ENCODE measurements at places on chromosomes 12 and 14. TPM values are rescaled to one million over a fixed set of nuclear protein-coding genes. Genes with fewer than 3 reads are reported as not detected.

- no peak overlapping the region for H3K27ac ChIP-seq
- peak; percentile 49 for DNase-seq
- H3K27me3 ChIP-seq, result peaks cover 42% of the 10 kb centered on the region
- H3K4me3 ChIP-seq, result no peak overlapping the region
- no peaks in the 10 kb centered on the region for H3K4me1 ChIP-seq
Observed at GRCh38 chr14:72291908-72292688, 359.9 kb downstream of the RGS6 start.

- no peaks in the 10 kb centered on the region for H3K27me3 ChIP-seq
- H3K4me1 ChIP-seq, result peaks cover 33% of the 10 kb centered on the region
- H3K27ac ChIP-seq, result no peak overlapping the region
- DNase-seq, result no peak
- no peak overlapping the region for H3K4me3 ChIP-seq
Observed at GRCh38 chr12:74488134-74488533, 49.5 kb upstream of the ATXN7L3B start.

GRCh38 chr12:103824845-103825244 is 16.2 kb downstream of the NT5DC3 start:
- H3K4me3 ChIP-seq, result no peak overlapping the region
- H3K36me3 ChIP-seq, result no peaks in the 10 kb centered on the region
- H3K4me1 ChIP-seq, result peaks cover 32% of the 10 kb centered on the region
- H3K27me3 ChIP-seq, result no peaks in the 10 kb centered on the region
- no peak overlapping the region for H3K27ac ChIP-seq

GRCh38 chr12:45912774-45913173 is 77.6 kb downstream of the SCAF11 start:
- no peak overlapping the region for H3K4me3 ChIP-seq
- H3K27me3 ChIP-seq, result no peaks in the 10 kb centered on the region
- no peak for DNase-seq

DNA sequence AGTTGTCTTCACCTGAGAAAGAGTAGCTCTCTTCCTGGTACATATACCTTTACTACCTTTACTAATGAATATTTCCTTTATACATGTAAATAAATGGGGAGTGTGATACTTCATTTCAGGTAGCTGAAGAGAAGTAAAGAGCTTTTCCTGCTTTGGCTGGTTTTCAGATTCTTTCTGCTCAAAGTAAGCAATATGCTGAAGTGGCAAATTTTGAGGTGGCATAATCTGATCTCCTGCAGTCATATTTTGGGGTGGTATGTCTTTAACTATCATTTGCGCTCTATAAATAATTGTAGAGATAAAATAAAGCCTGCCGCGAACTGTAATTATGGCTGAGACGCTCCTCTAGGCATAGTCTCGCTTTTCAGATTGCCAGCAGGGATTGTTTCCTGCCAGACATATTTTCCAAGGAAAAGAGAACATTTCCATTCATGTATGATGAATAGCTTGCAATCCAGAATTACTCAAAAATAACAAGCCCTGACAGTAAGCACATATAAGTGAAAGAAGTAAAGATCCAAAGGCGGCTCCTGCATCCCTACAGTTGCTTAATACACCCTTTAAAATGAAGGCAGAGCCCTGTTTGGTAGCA is 200.7 kb downstream of the C12orf50 start:
- H3K36me3 ChIP-seq, result no peaks in the 10 kb centered on the region
- H3K4me1 ChIP-seq, result peaks cover 42% of the 10 kb centered on the region
- no peak for DNase-seq
- no peak overlapping the region for H3K4me3 ChIP-seq
- peak overlapping the region; percentile 43 for H3K27ac ChIP-seq

DNA sequence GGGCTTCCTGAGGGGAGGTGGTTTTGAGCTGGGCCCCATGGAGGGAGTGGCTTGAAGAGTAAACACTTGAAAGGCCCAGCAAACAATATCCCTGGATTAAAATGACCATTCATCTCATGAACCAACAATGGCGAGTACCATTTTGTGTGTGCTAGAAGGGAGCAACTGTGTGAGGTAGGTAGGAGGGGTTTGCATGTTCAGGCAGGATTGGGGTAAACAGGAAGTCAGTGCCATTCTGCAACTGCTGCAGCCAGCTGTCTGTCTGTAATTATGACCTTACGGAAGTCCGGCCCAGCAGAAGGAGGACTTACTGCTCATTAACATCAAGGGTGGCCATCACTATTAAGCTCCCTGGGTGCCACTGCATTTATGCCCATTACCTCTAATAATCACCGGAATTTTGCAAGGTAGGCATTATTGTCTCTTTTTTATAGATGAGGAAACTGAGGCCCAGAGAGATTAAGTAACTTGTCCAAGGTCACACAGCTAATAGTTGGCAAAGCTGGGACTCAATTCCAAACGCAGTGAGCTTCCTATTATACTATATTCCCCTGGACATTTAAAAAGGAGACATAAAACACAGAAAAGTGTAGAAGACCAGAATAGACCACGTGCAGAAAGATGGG is 16.6 kb upstream of the IFI27L2 start:
- no peak overlapping the region for H3K4me3 ChIP-seq
- H3K36me3 ChIP-seq, result no peaks in the 10 kb centered on the region
- peaks cover 8% of the 10 kb centered on the region for H3K4me1 ChIP-seq

- H3K27me3 ChIP-seq, result peaks cover 96% of the 10 kb centered on the region
- DNase-seq, result no peak
- H3K4me3 ChIP-seq, result peak overlapping the region; percentile 53
Observed at GRCh38 chr12:113467142-113467501, 4.5 kb downstream of the LHX5 start.

DNA sequence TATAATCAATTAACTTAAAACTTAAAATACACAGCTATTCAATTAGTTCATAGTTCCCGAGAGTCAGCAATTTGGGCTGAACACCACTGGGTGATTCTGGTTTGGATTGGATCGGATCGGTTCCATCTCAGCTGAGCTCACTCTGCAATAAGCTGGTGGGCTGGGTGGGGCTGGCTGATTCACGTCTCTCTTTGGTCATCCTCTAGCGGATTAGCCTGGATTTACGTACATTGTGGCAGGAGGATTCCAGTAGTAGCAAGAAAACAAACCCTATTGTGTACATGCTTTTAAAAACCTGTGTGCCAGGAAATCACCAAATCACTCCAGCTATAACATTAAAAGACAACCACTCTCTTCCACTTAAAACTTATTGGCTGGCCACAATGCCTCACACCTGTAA is 3.2 kb upstream of the CLEC4C start:
- H3K36me3 ChIP-seq, result no peaks in the 10 kb centered on the region
- H3K27ac ChIP-seq, result no peak overlapping the region
- no peak overlapping the region for H3K4me3 ChIP-seq
- DNase-seq, result no peak

DNA sequence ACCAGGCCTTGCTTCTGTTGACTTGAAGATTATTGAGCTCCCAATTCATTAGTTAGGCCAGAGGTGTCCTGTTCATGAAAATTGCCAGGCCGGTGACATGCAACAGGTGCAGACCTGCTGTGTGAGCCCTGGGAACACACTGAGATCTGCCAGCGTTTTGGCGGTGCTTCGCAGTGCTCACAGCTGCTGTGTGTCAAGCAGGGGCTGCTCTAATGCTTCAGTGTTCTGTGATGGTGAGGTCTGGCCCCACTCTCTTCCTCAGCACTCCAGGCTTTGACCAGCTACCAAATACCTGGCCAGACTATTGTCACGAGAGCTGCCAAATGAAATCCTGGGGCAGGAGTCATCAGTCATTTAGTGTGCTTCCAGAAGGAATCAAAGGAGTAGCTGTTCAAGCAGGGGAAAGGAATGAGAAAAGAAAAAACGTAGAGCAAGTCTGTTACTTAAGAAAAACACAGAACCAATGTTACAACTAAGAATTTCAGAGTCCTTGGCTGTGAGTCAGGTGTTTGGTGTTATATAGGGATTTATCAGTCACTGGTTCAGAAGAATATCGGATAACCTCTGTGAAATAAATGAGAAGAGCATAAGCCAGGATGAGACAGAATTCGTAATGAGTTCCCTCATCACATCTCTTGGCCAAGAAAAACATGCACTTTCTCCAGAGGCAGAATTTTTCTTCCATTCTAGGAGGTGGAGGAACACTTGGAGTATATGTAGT is 150.8 kb downstream of the FBXL14 start:
- H3K36me3 ChIP-seq, result no peaks in the 10 kb centered on the region
- H3K27ac ChIP-seq, result no peak overlapping the region
- H3K4me1 ChIP-seq, result no peaks in the 10 kb centered on the region
- no peak for DNase-seq
- H3K27me3 ChIP-seq, result no peaks in the 10 kb centered on the region

DNA sequence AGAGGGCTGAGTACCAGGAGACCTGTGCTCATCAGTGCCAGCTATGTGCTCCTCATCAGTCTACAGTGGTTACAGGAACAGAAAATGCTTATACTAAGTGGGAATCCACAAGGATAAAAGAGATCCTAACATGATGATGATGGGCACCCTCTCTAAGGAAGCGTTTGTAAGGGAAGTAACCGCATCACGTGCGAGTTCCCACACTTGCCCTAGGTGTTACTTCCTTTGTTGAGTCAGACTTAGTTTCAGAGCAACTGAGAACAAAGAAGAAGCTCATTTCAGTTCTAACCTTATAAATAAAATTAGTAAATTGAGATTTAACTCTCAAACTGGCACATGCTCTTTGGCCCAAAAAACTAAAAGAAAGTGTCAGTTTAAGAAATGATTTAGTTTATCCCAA is 956.4 kb upstream of the TMEM132C start:
- no peaks in the 10 kb centered on the region for H3K4me1 ChIP-seq
- no peak for DNase-seq
- H3K36me3 ChIP-seq, result no peaks in the 10 kb centered on the region
- no peak overlapping the region for H3K27ac ChIP-seq

DNA sequence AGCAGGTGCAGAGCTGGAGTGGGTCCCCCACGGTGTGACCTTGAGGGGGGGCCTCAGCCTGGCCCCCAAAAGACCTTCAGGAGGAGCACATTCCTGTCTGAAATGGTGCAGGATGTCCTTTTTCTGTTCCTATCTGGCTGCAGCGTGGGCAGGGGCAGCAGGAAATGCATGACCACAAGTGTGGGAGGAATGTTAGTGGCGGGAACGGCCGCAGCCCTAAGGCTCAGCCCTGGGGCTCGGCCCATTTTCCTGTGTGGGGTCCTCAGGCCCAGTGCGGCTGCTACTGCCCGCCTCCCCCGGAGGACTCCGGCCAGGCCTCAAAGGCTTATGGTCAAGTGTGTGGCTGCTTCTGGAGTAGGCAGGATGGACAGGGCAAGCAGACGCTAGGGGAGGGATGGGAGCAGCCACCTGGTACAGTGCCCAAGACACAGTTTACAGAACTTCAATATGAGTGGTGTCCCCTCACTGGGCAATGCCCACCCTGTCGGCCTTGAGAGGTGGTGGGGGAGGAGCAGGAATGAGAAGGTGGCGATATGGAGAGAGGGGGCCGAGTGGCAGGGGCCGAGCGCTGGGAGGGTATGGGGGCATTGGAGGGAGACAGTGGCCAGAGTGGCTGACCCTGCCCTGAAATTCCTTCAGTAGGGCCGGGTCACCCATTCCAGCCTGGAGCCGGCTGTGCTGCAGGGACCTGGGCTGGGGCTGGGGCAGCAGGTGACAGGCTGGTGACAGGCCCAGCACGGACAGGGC is 137.4 kb downstream of the CALM1 start:
- no peak overlapping the region for H3K27ac ChIP-seq
- DNase-seq, result no peak
- H3K4me3 ChIP-seq, result no peak overlapping the region
- H3K4me1 ChIP-seq, result peaks cover 17% of the 10 kb centered on the region
- no peaks in the 10 kb centered on the region for H3K36me3 ChIP-seq

DNA sequence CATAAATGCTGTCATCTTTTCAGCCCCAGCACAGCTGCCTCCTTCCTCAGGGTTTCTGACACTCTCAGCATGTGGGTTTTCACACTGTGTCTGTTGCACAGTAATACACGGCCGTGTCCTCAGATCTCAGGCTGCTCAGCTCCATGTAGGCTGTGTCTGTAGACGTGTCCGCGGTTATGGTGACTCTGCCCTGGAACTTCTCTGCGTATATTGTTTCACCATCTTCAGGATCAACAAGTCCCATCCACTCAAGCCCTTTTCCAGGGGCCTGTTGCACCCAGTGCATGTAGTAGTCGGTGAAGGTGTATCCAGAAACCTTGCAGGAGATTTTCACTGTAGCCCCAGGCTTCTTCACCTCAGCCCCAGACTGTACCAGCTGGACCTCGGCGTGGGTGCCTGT is 1210.6 kb downstream of the TMEM121 start:
- no peak overlapping the region for H3K4me3 ChIP-seq
- no peaks in the 10 kb centered on the region for H3K4me1 ChIP-seq
- no peak for DNase-seq
- no peaks in the 10 kb centered on the region for H3K27me3 ChIP-seq

GRCh38 chr12:24008166-24008565 is 58.7 kb upstream of the SOX5 start:
- no peak for DNase-seq
- no peaks in the 10 kb centered on the region for H3K4me1 ChIP-seq
- H3K27me3 ChIP-seq, result no peaks in the 10 kb centered on the region
- H3K27ac ChIP-seq, result no peak overlapping the region
- no peaks in the 10 kb centered on the region for H3K36me3 ChIP-seq

DNA sequence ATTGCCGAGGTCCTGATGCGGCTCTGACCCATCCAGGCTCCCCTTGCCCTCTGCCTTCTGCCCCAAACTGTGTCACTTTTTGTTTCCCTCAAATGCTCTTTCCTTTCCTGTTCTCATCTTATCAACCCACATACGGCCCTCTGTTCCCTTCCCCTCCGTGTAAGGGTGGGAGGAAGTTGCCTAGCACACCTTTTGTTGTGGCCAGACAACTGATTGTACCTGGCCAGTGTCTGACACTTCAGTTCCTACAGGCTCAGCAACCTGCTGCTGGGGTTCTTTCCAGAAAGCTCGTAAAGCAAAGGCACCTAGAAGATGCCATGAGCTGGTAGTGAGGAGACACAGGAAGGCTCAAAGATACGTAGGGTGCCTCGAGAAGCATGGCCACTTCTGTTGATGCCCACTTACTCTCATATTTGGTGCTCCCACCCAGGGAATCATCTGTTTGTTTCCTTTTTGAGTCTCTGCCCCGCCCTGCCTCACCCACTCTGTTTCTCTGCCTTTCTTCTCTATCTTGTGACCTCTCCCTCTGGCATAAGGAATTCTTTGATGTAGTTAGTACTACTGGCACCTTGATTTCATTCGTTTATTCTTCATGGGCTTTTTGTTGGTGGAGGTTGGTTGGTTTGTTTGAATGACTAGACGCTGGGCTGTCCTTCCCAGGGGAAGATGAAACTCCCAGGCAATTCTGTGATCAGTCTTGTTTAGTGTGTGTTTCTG is 152.4 kb upstream of the FKBP4 start:
- peaks cover 75% of the 10 kb centered on the region for H3K27me3 ChIP-seq
- no peak overlapping the region for H3K4me3 ChIP-seq
- no peaks in the 10 kb centered on the region for H3K4me1 ChIP-seq

The SLC8A3 gene
- total RNA-seq, result not detected

The ESPL1 gene
- total RNA-seq, result 31.1 TPM

The CCDC196 gene
- total RNA-seq, result not detected

The PRKD1 gene
- total RNA-seq, result 9.7 TPM

The DPF3 gene
- 9.6 TPM for total RNA-seq

The KRT71 gene
- total RNA-seq, result not detected
